RWPE2 (cell line): ENCODE measurements at places on chromosomes 2 and 18.

DNA sequence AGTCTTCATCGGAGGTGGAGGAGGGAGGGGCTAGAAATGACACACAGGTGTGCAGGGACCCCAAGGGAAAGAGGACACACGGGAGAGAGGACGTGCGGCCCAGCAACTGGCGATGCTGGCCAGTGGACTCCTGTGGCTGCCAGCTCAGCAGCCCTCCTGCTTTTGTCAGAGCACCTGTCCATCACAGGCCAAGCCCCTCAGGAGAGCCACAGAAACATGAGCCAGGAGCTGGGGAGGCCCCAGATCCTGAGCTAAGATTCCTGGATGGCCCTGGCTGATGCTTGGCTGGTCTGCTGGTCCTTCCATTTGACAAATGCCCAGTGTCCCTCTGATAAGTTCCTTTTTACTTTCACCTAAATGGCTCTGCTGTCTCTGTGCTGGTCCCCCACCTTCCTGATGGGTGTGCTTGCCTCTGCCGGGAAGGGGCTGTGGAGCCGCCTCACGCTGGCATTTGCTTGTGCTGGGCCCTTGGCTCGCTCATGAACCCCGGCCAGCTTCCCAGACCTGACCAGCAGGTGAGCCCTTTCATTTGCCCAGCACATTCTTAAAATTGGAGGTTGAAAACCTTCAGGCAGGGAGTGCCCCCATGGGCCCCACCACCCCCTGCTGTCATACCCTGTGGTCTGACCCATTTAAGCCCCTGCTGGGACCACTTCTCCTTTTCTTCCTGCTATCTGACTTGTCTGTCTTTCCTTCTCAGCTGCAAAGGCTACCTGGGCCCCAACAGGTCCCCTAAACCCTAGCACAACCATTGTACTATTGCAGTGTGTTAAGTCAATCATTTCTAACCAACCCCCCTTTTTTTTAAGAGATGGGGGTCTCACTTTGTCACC lies 37.3 kb downstream of the CYP27C1 start:
- DNase-seq, result no peak

DNA sequence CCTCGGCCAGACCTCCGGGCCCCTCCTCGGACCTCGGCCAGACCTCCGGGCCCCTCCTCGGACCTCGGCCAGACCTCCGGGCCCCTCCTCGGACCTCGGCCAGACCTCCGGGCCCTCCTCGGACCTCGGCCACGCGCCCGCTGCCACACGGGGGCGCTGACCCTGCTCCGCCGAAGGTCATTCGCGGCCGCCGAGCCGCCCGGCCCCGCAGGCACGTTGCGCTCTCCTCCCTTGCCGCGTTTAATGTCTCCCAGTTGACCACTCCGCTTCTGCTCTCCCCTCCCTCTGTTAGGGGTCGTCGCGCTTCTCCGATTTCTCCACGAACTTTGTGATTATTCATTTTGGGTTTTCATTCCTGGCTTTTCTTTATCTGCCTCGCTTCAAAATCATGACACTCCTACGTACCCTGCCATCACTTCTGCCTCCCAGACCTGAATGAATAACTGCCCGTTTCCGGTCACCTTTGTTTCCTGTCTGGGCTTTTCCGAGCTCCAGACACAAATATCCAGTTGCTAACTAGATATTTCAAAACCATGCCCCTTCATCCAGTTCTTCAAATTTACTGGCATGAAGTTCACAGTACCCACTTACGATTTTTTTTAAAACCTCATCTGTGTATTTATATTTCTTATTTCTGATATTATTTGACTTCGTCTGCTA lies 14.8 kb upstream of the COLEC12 start:
- DNase-seq, result no peak

- no peak for DNase-seq
Measured at GRCh38 chr18:9017905-9018227, 84.6 kb upstream of the NDUFV2 start.

DNA sequence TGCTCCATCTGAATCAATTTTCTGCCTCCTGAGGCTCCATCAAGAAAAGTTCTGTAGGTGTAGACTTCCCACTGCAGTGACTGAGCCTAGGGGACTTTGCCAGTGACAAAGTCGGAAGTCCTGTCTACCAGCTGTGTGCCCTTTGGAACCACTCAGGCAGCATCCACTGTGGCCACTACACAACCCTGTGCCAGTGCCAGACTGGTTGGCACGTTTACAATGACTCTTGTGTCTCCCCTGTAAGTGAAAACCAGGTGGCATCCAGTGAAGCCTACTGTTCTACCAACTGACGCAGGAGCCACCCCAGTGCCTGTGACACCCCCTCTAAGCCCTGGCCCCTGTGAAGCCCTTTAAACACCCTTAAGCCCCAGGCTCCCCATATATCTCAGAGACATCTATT lies 132.1 kb upstream of the SERPINE2 start:
- DNase-seq, result no peak

DNA sequence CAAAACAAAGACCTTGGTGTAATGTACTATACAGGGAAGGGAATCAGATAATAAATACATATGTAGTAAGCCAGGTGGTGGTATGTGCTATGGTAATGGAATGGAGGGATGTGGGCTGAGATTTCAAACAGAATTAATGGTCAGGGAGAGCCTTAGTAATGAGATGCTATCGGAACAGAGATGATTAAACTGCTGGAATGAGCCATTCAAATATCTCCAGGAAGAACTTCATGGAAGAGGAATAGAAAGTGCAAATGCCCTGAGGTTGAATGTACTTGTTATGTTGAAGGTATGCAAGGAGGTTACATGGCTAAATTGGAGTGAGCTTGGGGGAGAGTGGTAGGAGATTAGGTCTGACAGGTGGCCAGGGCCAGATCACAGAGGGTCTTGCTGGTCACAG lies 5.1 kb downstream of the SERPINB11 start:
- DNase-seq, result no peak

DNA sequence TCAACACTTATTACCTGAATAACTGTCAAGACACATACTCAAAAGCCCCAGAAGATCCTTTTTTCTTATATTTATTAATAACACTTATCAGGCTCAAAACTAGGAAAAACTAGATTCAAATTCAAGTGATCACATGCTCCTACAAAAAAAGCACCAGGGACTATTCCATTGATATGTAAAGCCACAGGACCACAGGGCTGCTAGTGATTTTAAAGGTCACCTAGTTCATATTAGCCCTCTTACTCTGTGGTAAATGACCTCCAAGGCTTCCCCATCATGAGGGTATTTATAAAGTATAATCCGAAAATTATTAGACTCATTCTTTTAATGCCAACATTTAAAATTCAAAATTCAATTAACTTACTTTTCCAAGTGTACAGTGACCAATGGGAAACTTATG lies 52.5 kb downstream of the LRPPRC start:
- DNase-seq, result no peak

- no peak for DNase-seq
Measured at GRCh38 chr18:36130039-36130831, 536 bp downstream of the ELP2 start.

DNA sequence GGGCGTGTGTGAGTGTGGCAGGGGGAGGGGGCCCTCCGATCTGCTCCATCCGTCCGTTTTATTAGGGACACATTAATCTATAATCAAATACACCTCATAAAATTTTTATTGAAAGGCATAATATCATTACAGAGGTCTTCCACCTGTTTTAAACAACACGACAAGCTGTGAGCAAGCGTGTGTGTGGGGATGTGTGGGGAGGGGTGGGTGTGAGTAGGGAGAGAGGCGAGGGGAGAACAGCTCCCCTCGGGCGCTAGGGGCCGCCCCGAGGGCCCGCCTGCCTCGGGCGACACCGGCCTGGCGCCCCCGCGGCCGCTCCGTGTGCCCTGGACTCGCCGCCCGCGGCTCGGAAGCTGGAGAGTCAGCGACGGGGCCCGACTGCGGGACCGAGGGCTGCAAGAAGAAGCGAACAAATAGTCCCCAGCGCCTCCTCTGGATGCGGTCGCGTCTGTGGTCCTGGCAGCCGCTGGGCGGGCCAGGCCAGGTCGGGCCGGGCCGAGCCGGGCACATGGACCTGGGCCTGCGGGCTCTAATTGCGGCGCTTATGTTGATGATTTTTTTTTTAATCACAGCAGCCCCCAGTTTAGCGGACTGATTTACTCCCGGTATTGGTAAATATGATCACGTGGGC lies 352 bp upstream of the HOXD9 start:
- no peak for DNase-seq

GRCh38 chr2:22360735-22361374 lies 1024.1 kb upstream of the KLHL29 start:
- no peak for DNase-seq

GRCh38 chr18:50987261-50987660 lies 19.4 kb downstream of the ELAC1 start:
- no peak for DNase-seq

GRCh38 chr2:7867867-7868266 lies 814.0 kb upstream of the ID2 start:
- no peak for DNase-seq

DNA sequence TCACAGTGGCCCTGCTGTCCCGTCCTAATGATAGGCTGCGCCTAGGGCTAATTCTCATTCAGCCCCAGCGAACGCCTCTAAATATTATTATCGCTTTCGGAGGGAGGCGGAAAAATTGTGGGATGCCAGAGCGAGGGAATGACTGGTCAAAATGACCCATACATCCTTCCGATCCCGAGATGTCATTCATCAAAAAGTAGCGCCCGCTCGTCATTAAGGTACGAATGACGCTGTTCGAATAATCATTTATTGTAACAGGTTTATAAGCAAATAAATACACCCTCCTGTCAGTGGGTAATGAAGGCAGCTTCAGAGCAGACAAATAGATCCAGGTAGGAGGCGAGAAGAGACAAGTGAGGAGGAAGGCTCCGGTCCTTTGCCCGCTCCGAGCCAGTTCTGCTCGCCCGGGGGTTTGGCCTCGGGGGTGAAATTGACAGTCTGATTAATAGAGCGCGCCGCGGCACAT lies at the start of gene EVX2:
EVX2 (minus strand) TSS at position 167 of the 466 bp plus-strand sequence. CDS start 186 bp downstream, outside the sequence.
- no peak for DNase-seq

DNA sequence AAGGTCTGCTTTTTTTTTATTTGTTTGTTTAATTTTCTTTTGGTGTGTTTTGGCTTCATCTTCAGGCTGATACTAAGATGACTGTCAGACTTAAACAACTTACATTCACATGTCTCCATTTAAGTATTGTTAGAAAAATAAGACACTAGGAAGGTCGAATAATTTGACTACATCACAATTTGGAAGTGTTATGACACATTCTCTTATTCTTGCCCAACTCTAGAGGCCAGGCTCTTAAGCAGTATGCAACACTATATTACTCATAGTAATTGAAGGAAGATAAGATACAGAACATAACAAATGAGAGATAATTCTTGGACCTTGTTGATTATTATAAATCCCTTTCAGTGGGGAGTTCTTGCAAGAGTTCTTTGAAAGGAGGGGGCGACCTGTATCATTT lies 295.3 kb upstream of the COL3A1 start:
- DNase-seq, result no peak

DNA sequence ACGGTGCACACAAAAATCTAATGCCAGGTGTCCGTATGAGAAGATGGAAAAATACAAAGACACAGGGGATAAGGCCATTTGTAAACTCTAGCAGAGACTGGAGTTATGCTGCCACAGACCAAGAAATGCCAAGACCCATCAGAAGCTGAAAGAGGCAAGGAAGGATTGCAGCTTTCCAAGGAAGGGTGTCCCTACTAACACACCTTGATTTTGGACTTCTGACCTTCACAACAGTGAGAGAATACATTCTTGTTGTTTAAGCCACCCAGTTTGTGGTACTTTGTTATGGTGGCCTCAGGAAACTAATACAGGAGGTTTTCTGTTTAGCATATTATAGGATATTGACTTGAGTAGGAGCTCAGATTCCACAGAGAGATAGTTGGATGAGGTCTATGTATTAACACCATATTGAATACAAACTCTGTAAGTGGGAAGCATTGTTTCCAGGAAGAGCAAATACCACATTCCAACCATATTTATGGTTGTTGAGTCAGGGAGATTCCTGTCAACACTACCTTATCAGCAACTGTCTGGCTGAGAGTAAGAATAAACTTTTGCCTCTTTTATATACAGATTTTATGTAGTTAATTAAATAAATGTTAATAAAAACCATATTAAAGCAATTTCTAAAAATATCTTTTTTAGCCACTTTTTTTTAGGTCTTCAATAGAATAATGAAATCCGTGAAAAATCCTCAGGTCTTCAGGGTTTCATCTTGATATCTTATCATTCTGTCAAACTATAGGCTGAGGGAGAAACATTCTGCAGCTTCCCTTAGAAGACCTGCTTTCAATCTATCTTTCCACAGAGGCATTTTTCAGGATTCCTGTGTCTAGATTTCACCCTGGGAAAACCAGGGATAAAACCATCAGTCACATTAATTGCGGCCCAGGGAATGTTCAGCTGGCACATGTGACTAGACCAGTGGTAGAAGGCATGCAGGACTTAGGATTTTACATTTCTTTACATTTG lies 35.4 kb upstream of the HNMT start:
- no peak for DNase-seq

DNA sequence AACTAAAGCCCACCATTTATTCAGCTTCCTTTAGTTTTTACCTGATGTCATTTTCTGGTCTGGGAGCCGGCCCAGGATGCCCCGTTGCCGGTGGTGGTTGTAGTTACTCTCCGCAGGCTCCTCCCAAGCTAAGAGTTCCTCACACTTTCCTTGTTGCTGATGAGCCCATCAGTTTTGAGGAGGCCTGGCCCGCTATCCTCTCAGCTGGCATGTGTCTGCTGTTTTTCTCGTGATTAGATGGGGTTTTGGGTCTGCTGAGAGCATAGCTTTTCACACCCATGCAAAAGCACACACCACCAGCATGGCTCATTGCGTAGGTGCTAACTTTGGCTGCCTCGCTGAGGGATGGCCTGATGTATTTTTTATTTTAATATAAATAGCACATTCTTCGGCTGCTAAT lies 72.1 kb downstream of the PSMG2 start:
- DNase-seq, result no peak

- no peak for DNase-seq
Measured at GRCh38 chr2:229665158-229665557, 49.2 kb downstream of the DNER start.

DNA sequence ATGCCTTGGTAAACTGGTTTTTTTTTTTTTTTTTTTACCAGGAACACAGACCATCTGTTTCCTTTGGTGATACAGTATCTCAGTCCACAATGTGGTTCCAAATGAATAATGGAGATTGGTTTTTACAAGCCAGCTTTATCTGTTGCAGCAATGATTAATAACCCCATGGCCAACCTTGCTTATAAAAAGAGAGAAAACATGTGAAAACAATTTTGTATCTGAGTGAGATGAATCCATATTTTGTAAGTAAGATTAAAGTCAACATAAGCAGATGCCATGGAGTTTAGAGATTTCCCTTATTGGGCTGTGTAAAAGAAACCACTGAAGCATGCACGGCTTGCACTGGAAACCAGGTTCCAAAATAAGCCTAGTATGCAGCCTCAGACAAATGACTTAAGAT lies 108.6 kb upstream of the CNTNAP5 start:
- no peak for DNase-seq

- DNase-seq, result no peak
Measured at GRCh38 chr18:21857871-21858270, 117.3 kb downstream of the MIB1 start.

GRCh38 chr2:171271386-171271785 lies 110.7 kb upstream of the TLK1 start:
- DNase-seq, result no peak

DNA sequence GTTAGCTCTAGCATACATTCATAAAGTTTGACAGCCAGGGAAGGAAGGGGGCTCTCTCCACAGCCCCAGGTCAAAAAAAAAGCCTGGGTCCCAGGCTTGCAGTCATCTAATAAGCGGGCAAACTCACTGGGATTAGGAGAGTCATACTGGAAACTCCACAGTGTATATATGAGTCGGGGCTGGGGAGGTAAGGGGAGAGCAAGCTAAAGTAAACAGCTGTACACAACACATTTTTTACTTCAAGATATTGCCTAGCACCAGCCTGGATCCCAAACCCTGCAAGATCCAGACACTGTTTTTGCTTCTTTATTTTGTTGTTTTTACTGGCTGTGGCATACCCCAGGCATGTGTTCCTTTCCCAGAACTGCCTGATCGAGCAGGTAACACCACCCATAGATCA lies 291.3 kb upstream of the TANK start:
- DNase-seq, result no peak
